ENCODE measurements at places on chromosomes 2 and 18.

- DNase-seq: no peak
Observed at GRCh38 chr2:238104691-238105371, 4.7 kb downstream of the ESPNL start.

DNA sequence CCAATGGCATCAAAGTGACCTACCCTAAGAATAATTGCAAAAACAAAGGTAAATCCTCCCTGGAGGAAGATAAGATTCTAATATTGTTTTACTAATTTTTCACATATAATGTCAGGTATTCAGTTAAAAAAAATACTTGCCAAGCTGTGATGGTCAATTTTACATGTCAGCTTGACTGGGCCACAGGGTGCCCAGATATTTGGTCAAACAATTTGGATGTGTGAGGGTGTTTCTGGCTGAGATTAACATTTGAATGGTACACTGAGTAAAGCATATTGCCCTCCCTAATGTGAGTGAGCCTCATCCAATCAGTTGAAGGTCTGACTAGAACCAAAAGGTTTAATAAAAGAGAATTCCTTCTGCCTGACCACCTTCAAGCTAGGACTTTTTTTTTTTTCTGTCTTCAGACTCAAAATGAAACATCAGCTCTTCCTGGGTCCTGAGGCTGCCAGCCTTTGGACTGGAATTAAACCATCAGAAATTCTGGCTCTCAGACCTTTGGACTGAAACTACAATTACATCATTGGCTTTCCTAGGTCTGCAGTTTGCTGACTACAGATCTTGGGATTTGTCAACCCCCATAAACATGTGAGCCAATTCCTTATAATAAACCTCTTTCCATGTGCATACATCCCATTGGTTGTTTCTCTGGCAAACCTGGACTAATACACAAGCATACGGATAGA lies 65.4 kb downstream of the LDAH start:
- no peak for DNase-seq

GRCh38 chr18:29383311-29384273 lies 1206.7 kb upstream of the CDH2 start:
- DNase-seq: peak; percentile 10

DNA sequence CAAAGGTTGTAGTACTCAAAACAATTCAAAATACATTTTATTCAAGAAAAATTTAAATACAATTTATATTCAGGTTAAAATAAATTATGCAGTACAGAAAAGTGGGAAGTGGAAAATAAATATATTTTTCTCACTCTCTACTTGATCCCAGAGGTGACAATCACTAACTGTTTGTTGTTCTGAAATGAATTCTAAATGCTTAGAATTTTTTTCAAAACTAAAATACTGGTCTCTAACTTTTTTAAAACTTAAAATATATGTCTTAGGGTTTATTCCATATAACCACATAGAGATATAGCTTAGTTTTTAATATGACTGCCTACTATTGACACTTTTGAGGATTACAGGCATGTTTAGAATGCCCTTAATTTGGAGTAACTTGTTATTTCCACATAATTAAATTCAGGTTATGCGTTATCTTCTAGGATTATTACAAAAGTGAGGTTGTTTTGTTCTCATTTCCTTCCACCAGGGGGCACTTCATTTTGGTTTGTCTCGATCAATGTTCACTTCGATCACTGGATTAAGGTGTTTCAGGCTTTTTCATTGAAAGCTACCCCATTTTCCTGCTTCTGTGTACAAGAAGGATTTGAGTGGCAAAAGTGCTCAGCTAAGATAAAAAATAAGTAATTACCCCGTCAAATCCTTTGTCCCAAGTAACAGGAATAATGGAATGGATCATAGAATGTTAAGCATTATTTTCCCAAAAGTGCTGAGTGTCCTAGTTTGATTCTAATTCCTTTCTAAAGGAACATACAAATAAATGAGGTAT lies 27.1 kb upstream of the TFPI start:
- peak; percentile 36 for DNase-seq

DNA sequence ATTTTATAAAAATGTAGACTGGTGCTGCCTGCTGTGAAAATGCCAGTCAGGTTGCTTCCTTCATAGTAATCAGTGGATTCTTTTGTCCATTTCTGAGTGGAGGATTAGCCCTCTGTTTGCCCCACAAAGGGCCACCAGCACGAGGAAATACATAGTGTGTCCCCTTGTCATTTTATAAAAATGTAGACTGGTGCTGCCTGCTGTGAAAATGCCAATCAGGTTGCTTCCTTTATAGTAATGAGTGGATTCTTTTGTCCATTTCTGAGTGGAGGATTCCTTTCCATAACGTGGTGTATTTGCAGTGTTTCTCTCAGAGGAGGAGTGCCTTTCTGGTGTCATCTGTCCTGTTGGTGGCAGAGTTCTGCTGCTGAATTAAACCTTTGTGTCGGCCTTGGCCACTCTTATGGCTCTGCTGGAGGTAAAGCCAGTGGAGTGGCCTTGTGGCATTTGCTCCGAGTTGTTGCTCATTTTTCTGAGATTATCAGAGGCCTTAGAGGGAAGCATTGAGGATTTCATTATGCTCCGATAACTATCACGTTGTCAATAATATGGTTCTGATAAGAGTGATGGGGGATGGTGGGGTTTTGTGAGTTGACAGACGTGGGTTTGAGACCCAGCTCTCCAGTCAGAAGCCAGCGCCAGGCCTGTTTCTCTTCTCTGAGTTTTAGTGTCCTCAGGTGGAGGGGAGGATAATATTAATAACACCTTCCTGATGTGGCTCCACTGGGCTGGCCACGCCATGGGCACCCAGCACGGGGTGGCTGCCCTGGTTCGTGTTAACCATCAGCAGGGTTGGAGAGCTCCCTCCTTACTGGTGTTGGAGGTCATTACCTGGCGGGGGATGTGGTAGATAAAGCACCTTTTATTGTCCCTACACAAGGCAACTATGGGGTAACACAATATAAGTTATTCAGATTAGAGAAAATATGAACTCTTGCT lies 96.6 kb downstream of the NEDD4L start:
- DNase-seq: no peak

- no peak for DNase-seq
Observed at GRCh38 chr2:25620077-25620476, 53.3 kb downstream of the DTNB start.

DNA sequence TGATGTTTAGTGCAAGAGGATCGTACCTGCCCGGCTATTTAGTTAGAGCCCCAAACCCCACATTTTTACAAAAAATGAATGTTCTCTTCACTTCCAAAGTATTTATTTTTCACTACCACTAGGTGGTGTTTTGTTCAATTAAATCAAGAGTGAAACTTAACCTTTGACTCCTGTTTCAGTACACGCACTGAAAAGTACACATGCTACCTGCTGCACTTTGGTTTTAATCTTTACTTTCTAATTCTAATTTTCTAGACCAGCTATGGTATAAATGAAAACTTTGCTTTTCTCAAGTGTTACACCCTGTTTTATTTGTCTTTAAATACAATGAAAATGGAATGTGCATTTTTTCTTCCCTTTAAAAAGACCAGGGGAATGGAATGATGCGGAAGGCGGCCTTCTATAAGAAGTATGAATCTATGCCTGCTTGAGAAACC lies 31.4 kb upstream of the CHN1 start:
- DNase-seq: no peak

GRCh38 chr2:27566628-27567027 lies 16.2 kb upstream of the ZNF512 start:
- peak; percentile 21 for DNase-seq

- no peak for DNase-seq
Observed at GRCh38 chr2:200635251-200635650, 49.4 kb downstream of the AOX1 start.

All from fibroblast of skin of left quadriceps (primary cell).